Activated T-cell treated with anti-CD3 and anti-CD28 coated beads for 1 hour (primary cell): ENCODE measurements at places on chromosomes 1 and 21.

DNA sequence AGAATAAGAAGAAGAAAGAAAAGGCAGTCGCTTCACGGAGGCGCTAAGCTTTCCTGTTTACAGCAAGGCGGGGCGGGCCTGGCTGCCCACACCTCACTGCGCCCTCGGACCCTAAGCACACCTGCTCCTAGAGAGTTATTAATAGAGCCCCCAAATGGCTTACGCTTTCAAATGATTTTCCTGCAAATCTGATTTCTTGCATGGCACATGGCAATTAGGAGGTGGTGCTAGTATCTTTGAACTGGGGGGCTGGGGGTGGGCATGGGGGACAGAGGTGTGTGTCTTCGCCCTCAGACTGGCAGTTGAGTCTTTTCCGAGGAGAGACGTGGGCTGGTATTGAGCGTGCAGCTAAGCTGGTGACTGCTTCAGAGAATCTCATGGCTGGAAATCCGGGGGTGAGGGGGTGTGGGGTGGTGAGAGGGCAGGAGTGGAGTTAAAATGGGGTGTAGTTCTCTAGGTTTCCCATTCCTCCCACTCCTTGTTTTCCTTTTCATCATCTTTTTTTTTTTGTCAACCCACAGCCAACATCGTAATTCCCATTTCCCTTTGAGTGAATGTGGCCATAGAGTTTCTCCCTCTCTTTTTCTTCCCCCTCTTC is 1.3 kb downstream of the S1PR1 start:
- DNase-seq: peak; percentile 39

GRCh38 chr1:215601276-215601675 is 34.2 kb downstream of the KCTD3 start:
- no peak for DNase-seq

- no peak for DNase-seq
These were observed 263.7 kb downstream of the TNR start for GRCh38 chr1:175479521-175480342.

DNA sequence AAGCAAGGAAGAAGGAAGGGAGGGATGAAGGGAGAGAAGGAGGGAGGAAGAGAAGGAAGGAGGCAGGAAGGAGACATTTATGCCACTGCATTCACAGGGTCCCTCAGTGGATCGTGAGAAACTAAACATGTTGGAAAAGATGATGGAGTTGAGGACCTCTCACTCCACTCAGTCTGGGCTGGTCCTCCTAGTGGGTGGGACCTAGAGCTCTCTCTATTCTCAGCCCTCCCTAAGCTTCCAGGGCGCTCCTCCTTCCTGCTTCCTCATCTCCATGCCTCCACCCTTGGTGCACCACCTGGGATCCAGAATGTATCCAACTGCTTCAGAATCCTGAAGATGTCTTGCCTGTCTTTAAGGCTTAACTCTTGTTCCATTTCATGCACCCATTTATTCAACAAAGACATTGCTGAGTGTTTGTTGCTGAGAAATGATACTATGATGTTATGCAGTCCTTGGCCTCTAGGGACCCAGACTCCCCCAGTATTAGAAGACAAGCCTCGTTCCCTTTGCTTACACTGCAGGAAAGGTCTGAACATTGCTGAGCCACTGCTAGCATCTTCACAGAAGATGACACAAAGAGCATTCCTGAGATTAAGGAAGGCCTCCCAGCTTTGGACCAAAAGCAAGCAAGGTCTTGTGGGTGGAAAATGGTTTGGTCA is 88.5 kb downstream of the BEND5 start:
- DNase-seq: no peak

DNA sequence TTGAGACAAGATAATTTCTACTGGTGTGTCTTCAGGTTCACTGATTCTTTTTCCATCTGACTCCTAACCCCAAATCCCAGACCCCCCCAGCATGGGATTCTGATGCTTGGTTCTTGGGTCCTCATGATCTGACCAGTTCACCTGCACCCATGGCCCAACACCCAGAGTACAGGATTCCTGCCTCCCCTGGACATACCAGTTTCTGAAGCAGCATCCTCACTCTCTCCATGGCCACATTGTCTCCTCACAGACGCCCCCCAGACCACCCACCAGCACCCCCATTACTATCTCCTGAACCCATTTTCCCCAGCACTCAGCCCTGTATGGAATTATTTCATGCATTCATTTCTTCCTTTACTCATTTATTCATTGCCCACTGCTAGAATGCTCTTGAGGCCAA is 864 bp upstream of the KRTAP12-3 start:
- DNase-seq: no peak

GRCh38 chr21:46634966-46635323 is 529 bp upstream of the PRMT2 start:
- DNase-seq: no peak

- DNase-seq: no peak
These were observed 92.9 kb downstream of the LAMC2 start for GRCh38 chr1:183278739-183279591.
